ENCODE measurements at places on chromosomes 16 and 17.

DNA sequence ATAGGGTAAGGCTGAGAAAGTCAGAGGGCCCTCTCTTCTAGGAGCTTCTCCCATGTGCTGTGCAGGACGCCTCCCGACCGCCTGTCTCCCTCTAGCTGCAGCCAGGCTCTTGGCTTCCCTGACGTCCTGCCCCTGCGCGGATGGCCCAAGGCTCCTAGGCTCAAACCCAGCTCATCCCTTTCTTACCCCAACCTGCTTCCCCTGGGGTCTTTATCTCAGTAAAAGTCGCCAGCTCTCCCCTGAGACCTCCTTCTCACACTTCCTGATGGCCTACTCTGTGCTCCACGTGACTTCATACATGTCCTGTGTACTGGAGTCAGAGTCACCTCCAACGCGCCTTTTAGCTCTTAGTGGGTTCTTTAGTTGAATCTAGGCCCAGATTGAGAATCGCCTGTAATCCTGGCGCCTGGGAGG is 1.1 kb upstream of the ZNF747 start:
- DNase-seq = peak; percentile 87

DNA sequence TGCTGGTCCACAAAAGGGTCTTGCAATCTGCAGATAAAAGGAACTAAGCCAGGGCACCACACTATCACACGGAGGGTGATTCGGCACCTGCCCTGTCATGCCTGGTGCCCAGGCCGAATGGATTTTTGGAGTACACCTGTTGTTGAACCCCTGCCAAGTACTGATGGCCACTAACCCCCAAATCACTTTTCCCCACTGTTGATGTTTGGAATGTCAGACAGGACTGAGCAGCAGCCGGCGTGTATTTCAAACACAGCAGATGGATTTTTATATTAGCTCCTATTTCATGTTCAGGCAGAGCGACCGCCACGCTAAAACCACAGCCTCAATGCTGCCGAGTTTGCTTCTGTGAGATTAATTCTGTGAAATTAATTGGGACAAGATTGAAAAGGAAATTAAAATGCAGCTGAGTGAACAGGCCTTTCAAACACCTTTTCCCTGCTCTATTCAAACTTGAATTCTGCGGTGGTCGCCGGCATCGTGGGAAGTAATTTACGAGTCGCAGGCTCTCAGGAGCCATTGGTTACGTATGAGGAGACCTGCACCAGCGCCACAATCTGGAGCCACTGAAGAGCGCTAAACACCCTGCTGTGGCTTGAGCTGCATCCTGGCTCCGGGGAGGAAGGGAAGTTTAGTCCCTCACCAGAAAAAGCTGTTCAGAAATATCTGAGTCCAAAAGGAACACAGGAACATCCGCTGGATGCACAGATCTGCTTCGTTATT is 48.5 kb downstream of the SNX11 start:
- DNase-seq = no peak

GRCh38 chr16:15672514-15673167 is 22.6 kb downstream of the NDE1 start:
- DNase-seq = peak; percentile 97

- DNase-seq = no peak
These were observed 164.7 kb downstream of the ABCA8 start for GRCh38 chr17:68790492-68790891.

DNA sequence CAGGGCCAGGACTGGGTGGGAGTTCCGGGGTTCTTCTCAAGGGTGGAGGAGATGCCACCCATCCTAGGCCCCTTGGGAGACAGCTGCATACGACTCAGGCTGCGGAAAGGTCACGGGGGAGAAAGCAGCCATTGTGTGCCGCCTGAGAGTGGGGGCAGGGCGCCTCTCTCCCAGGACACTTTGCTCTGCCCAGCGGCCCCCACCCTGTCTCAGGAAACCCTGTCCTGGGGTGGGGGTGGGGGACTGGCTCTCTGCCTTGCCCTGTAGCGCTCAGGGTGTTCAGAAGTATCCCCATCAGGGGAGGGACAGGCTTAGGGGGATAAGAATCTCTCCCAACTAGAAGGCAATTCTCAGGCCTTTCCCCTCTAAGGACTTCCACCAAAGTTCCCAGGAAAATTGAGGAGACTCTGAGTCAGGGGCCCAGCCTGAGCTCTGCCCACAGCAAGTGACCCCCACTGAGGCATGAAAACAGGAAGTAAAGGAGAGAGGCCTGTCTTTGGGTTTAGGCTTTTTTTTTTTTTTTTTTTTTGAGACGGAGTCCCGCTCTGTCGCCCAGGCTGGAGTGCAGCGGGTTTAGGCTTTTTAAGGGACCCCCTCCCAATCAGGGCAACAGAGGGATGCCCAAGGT is 4.9 kb downstream of the GIT1 start:
- peak; percentile 44 for DNase-seq

- DNase-seq = peak; percentile 87
These were observed 71.5 kb downstream of the GAS7 start for GRCh38 chr17:10126616-10127501.

GRCh38 chr17:75345514-75346167 is 56.4 kb upstream of the SLC25A19 start:
- DNase-seq = peak; percentile 56

- DNase-seq = no peak
These were observed 18.7 kb downstream of the HMOX2 start for GRCh38 chr16:4494746-4495490.

DNA sequence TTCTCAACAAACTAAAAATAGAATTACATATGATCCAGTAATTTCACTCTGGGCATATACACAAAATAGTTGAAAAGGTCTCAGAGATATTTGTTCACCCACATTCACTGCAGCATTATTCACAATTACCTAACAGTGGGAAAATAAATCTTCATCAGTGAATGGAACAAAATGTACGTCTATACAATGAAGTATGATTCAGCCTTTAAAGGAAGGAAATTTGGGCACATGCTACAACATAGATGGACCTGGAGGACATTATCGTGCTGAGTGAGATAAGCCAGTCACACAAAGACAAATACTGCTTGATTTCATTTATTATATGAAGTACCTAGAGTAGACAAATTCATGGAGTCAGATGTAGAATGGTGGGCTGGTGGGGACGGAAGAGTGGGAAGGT is 47.0 kb downstream of the MFSD11 start:
- DNase-seq = no peak

- DNase-seq = no peak
These were observed 175.7 kb downstream of the KCNJ2 start for GRCh38 chr17:70345061-70345460.

- no peak for DNase-seq
These were observed 18.0 kb downstream of the B9D1 start for GRCh38 chr17:19344311-19345066.

DNA sequence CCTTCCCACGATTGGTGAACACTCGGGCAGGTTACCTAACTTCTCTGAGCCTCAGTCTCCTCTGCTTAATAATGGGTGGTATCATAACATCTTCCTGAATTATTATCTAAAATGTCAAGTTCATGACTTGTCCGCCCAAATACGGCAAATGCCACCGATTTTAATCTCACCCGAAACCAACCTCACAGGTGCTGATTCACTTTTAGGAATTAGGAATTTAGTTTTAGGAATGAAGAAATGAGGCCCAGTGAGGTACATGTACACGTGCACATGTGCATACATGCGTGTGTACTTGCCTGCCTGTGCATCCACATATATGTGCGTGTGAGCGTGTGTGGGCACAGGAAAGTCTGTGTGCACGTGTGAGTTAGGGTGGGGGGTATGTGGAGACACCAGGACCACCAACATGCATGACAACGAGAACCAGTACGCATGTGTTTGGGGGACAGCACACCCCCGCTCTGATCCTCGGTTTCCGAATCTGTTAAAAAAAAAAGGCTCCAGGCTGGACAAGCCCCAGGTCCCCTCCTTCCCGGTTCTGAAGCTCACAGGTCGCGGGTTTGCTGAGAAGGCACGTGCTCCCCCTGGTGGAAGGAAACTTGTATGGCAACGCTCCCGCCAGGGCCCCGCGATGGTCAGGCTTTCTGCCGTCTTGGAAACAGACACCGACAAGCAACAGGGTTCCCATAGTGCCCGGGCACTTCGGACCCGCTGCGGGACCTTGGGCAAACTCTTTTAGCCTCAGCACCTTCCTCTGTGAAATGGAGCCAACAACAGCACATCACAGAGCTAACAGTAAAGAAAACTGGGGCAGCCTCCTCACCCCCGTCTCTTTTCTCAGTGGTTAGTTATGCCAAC is 219.2 kb downstream of the RBFOX3 start:
- peak; percentile 79 for DNase-seq

GRCh38 chr16:22388101-22388644 is 13.8 kb upstream of the CDR2 start:
- DNase-seq = no peak

DNA sequence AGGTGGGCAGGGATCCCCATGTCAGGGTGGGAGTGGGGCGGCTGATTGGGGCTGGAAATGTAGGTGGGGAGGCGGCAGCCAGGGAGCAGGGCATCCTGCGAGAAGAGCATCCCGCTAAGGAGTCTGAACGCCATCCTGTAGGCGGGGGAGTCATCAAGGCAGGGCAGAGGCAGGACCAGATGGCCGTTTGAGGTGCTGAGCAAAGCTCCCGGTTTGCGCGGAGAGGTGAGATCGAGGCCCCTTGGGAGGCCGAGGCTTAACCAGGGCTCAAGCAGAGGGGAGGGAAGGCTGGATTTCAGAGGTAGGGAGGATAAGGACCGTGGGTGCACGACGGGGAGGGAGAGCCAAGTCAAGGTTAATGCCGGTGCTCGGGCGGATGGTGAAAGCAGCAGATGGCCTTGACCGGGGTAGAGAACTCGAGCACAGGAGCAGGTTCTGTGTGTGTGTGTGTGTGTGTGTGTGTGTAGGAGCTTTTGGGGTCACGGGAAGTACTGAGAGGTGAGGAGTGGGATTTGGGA is 472 bp upstream of the NME2 start:
- no peak for DNase-seq

- DNase-seq = no peak
These were observed 357.6 kb upstream of the SALL1 start for GRCh38 chr16:51508490-51509212.

GRCh38 chr17:59791603-59792457 is 84.4 kb downstream of the VMP1 start:
- no peak for DNase-seq

- no peak for DNase-seq
These were observed 12.7 kb downstream of the MRM3 start for GRCh38 chr17:794876-795275.

- no peak for DNase-seq
These were observed 20.8 kb upstream of the TBX2 start for GRCh38 chr17:61378658-61379456.

- no peak for DNase-seq
These were observed 126.1 kb upstream of the PLCG2 start for GRCh38 chr16:81652798-81653505.

- no peak for DNase-seq
These were observed 302.9 kb downstream of the SOX9 start for GRCh38 chr17:72423718-72424117.

DNA sequence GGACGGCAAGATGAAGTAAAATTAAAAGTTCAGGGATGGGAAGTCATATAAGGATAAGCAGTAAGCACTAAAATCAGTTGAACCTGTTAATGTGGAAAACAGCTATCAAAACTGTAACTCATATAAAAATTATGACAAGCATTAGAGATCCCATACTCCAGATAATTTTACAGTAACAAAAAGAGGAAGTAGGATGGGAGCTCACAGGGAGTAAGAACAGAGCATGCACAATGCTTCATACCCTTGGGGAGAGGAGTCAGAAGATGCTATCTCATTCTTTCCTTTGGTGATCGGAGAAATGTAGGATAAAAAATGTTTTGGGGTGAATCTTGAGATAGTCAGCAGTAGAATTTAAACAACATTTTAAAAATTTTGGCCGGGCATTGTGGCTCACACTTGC is 164.7 kb upstream of the CACNG5 start:
- peak; percentile 40 for DNase-seq

DNA sequence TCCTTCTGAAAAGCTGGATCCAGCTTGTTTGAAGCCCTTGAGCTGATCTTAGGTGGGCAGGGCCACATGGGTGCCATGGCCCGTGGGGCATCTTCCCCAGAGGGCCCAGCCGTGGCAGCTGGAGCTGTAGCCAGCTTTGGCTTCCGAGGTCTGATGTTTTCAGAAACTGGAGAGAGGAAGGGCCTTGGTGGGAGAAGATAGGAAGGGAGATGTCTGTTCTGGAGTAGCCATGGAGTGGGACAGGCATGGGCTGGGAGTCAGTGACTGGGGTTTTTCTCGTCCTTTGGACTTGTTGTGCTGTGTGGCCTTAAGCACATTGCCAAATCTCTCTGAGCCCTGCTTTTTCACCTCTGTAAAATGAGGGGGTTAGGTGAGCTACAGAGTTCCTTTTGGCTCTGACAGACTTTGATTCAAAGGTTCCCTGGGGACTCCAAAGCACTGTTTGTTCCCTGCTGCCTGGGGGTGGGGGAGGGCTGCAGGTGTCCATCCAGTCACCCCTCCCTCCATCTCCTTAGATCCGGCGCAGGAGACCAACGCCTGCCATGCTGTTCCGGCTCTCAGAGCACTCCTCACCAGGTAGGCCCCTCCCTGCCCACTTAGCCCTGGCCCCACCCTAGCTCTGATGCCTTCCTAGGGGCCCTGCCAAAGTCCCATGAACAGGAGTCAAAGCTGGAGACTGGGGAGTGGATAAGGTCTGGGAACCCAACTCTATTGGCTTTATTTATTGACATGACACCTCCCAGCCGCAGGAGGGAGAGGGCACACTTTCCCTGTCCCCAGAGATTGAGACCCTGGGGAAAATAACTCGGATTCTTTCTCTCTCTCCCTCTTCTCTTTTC is 2.1 kb downstream of the PPP1R1B start:
- DNase-seq = no peak

DNA sequence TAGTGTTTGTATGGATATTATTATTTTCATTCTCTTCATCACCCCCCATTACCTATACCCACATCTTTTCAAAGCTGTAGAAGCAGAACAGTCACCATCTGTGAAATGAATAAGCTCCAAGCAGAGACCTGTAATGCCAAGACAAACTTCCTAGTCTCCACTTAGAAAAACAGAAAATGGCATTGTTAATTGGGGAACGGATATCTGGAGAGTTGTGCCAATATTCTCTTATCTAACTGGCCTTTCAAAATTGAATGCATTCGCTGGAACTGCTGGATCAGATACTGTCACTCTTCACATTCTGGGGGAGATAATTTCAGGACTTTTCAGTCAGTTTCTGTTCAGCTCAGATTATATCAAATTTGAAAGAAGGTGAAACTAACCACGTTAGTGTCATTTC is 464.4 kb upstream of the GOT2 start:
- no peak for DNase-seq

- DNase-seq = no peak
These were observed 800 bp downstream of the PLEKHH3 start for GRCh38 chr17:42675965-42676423.

DNA sequence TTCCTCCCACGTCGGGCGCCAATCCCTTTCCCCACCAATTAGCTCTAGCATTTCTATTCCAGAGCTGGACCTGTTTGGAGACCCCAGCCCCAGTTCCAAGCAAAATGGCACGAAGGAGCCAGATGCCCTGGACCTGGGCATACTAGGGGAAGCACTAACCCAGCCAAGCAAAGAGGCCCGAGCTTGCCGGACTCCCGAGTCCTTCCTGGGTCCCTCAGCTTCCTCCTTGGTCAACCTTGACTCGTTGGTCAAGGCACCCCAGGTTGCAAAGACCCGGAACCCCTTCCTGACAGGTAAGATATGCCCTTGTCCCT is 5.6 kb upstream of the SPATA20 start:
- no peak for DNase-seq
